H1 (cell line): ENCODE measurements at places on chromosomes 5 and 9. TPM values are rescaled to one million over a fixed set of nuclear protein-coding genes. Genes with fewer than 3 reads are reported as not detected.
A peak's percentile ranks its signal among the peaks of the same experiment; 100 is the strongest.

- no peak for DNase-seq
Observed at GRCh38 chr9:132628746-132629145, 41.0 kb downstream of the DDX31 start.

DNA sequence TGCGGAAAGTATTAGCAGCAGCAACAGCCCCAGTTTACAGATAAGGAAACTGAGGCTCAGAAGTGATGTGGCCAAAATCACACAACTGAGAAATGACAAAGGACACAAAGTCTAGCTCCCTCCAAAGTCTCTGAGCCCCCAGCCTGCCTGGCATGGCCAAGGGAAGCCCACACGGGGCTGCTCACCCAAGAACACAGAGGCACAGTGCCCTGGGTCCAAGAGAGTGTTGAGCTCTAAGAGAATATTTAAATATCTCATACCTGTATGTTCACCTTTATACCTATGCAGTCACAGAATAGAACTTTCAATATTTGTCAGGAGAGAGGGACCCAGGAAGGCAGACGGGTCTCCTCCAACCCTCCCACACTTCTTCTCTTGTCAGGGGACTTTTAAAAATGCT, 16.6 kb downstream of the VAV2 start:
- DNase-seq, result no peak

DNA sequence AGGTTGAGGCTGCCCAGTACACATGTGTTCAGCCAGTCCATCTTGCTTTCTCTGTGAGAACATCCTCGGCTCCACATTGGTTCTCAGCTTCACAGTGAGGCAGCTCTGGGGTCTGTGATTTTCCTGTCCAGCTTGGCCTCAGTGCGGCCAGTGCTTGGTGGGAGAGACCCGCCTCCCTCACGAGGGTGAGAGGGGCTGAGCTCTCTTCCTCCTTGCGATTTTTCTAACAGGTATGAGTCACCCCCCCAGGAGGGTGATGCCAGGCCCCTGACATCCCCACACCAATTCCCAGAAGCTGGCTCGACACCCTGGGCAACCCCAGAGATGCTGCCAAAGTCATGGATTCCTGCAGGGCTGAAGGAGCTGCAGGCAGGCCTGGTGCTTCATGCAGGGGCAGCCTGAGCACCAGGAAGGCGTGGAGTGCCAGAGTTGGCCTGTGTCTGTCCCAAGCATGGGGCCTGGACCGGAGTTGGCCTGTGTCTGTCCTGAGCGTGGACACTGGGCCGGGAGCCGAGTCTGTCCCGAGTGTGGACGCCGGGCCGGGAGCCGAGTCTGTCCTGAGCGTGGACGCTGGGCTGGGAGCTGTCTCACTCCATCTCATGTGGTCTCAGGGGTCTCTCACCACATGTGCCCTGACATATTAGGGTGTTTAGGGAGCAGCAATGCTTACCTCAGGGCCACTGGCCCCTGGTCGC, 408.6 kb upstream of the IRX4 start:
- DNase-seq, result no peak

GRCh38 chr5:9160747-9161146, 385.1 kb downstream of the SEMA5A start:
- no peak for DNase-seq

GRCh38 chr5:135231289-135231688, 167.7 kb downstream of the MACROH2A1 start:
- DNase-seq, result no peak

DNA sequence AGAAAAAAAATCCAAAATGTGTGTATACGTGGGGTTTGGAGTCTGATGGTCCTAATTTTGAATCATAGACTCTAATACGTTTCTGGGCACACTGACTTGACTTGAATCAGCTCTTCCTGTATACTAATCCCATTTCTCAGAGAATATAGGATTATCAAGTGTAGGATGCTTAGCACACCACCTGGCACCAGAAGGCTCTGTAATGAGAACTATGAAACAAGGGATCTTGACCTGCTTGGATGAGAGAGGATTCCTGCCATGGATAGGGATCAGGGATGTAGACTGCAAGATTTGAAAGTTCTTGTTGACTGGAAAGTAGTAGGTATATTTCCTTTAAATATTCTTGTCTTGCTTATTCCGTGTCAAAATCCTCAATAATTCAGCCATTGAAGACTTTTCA, 7.8 kb downstream of the HSPA4 start:
- DNase-seq, result no peak

DNA sequence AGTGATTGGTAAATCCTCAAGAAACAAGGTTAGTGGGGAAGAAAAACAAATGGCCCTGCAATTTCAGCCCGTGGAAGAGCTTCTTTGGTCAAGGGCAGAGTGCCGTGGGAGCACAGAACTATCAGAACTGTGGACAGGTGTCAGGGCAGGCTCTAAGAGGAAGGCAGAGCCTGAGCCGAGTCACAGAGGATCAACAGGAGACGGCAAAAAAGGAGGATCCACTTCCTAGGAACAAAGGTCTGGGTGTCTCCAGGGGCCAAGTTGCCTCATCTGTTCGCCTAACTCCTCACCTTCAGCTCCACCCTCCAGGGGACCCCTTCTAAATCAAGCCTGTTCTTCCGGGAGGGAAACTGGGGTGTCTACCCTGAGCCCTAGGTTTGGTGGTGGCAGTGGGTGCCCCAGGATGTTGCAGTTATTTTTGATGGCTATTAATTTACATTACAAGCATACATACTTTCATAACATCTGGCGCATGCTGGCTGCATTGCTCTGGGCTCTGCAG, 88.0 kb downstream of the FEM1C start:
- DNase-seq, result no peak

- DNase-seq, result no peak
Observed at GRCh38 chr9:132651259-132651658, 18.5 kb downstream of the DDX31 start.

DNA sequence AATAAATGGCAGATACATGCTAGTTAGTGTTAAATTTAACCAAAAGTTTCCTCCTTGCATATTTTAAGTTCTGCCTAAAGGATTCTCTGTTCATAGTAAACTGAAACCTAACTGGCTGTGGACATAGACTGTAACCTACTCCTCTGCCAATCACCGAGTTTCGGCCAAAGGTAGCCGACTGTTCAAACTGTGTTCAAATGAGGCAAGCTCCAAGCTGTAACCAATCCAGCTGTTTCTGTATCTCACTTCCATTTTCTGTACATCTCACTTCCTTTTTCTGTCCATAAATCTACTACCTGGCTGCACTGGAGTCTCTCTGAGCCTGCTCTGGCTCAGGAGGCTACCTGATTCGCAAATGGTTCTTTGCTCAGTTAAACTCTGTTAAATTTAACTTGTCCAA, 44.1 kb downstream of the KCNV2 start:
- DNase-seq, result no peak

DNA sequence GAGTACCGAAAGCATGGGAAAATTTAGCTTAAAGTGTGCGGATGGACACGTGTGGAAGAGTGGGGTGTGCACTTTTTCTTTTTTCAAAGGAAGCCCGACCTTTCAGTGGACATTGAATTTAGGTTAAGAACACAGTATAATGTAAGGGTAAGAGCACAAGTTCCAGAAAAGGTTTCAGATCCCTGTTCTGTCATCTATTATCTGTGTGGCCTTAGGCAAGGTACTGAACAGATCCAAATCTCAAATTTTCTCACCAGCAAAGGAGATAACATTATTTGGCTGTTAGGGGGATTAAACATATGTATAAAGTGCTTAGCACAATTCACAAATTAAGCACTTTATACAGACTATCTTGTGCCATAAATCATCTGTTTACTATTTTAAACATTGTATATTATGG, 441.0 kb downstream of the SPOCK1 start:
- DNase-seq, result no peak

DNA sequence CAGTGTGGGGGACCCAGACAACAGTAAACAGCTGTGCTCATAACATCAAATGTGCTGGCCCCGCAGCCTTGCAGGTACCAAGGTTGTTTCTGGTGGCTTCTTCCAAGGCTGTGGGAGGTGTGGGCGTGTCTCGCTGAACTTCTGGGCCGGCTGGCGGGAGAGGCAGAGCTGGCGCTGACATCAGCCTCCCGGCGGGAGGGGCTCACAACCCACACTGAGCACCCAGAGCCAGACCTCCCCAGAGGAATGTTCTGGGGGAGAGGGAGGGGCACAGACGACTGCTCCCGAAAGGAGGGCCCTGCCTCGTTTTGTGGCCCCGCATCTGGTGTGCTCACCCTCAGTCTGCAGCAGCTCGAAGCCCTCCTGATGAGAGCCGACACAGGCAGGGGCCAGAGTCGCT, 6.9 kb upstream of the SLC12A7 start:
- no peak for DNase-seq

DNA sequence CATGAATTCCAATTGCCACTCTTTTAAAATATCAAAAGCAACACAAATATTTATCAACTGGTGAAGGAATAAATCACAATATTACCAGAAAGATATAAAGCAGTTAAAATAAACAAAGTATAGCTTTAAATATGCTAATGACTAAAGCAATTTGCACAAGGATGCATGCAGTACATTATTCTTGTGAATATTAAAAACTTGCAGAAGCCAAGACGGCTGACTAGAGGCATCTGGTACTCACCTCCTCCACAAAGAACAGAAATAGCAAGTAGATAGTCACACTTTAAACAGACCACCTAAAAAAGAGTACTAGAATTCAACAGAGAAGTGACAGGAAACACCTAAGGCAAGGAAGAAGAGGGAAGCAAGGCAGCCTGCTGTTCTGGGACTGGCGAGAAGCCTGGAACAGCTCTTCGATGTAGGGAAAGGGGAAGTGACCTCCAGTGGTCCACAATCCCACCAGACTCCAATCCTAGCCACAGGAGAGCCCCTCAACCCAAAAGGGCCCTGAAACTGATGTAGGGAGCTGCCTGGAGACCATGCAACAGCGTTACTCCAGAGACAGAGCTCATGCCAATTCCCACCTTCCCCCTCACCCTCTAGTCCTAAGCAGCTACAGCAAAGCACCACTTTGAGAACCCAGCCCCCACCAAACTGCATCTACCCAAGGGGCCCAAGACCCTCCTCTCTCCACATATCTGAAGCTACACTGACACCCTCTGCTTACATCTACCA, 86.3 kb downstream of the LPAR1 start:
- no peak for DNase-seq

- no peak for DNase-seq
Observed at GRCh38 chr5:68318955-68319705, 103.6 kb downstream of the PIK3R1 start.

GRCh38 chr5:91787718-91788117, 404.6 kb upstream of the ARRDC3 start:
- DNase-seq, result no peak

DNA sequence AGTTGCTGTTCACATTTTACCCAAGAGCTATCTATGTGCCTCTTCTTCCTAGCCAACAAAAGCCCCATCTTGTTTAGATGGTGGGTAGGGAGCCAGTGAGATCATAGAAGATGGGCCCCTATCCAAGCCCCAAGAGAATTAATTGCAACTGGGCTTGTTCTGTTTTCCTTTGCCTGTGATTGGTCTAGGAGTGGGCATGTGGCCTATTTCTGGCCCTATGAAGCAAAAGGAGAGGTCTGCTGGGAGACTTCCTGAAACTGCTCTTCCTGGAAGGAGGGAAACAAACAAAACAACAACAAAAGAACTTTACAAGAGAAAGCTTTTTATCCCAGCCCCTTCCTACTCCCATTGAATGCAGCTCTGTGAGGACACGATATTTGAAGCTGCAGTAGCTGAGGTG, 32.5 kb upstream of the ALDOB start:
- DNase-seq, result no peak

- DNase-seq, result peak; percentile 73
Observed at GRCh38 chr5:42057254-42057690, 132.2 kb downstream of the FBXO4 start.

- no peak for DNase-seq
Observed at GRCh38 chr9:29208670-29209069, 1635.4 kb upstream of the C9orf72 start.

DNA sequence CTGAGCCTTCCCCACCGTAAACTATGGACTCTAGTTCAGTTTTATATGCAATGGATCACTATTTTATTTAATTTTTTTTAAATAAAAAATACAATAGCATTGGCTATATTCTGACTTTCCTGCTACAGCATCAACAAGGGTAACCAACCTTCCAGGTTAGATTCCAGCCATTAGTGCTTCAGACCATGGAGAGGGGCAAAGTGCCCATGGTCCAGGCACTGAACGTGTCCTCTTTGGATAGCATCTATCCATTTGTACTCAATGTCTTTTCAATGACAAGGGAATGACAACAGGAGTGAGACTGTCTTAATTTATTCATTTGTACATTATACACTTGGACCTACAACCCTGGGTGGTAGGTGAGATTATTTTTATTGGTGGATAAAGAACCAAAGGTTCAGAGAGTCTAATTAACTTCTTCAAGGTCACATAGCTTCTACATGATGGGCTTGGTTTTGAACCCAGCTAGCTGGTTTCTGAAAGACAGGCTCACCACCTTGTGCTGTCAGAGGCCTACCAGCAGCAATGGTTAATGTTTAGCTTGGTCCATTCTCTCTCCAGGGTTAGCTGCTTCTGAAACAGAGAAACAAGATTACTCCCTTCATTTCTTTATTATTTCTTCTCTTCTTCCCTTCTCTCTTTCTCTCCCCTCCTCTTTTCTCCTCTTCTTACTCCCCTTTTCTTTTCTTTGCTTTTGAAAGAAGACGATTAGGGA, 11.5 kb downstream of the TMEM171 start:
- DNase-seq, result peak; percentile 3

DNA sequence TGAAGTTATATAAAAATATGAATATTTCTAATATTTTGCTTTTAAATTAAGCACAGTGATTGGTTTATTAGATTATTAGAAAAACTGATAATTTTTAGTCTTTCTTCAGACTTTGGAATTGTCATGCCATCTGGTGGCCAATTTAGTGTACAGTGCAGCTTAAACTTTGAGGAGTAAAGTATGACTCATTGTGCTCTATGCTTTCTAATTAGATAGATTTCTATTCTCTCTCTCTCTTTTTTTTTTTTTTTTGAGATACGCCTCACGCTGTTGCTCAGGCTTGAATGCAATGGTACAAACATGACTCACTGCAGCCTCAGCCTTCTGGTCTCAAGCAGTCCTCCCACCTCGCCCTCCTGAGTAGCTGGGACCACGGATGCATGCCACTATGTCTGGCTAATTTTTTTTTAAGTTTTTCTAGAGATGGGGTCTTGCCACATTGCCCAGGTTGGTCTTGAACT, 42.1 kb upstream of the GPR21 start:
- no peak for DNase-seq

GRCh38 chr9:105887679-105888078, 193.3 kb downstream of the TMEM38B start:
- no peak for DNase-seq

- DNase-seq, result no peak
Observed at GRCh38 chr5:159178978-159179377, 30.4 kb downstream of the RNF145 start.

PCDHGA8 gene
- 1.4 and 1.7 TPM in 2 replicates for total RNA-seq

OR13C5 gene
- total RNA-seq, result not detected in 2 replicates

IFNA10 gene
- not detected in 2 replicates for total RNA-seq

DMRT3 gene
- total RNA-seq, result not detected in 2 replicates

CDH9 gene
- 0.54 and 0.73 TPM in 2 replicates for total RNA-seq
